Endodermal cell (in vitro differentiated cells): ENCODE measurements at places on chromosomes 4 and X. TPM values are rescaled to one million over a fixed set of nuclear protein-coding genes. Genes with fewer than 3 reads are reported as not detected.

MTMR1 gene
- 18.5 and 19.9 TPM in 2 replicates for total RNA-seq

FAT4 gene
- total RNA-seq: 0.17 to 0.77 TPM (median 0.22 TPM) in 3 replicates

TDO2 gene
- not detected in 3 replicates for total RNA-seq

DNA sequence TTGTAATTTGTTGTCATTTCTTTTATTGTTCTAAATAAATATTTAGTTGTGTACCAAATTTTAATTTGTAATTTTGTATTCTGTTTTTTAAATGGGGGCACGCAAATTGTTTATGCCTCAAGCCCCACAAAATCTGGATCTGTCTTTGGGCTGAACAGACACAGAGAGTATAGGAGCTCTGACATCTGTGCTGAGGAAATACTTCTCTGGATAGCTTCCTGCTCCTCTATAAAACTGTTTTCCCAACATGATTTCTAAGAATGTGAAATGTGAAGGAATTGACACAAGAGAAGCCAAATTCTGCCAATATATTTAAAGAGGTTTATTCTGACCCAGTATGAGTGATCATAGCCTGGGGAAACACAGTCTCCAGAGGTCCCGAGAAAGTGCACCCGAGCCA, 93.0 kb downstream of the IL13RA2 start:
- H3K36me3 ChIP-seq: no peaks in the 10 kb centered on the region
- H3K27ac ChIP-seq: no peak overlapping the region
- H3K27me3 ChIP-seq: no peaks in the 10 kb centered on the region
- no peak for DNase-seq
- H3K4me3 ChIP-seq: no peak overlapping the region
- no peaks in the 10 kb centered on the region for H3K4me1 ChIP-seq

GRCh38 chr4:84498203-84498934, 723 bp downstream of the NKX6-1 start:
- H3K4me3 ChIP-seq: peak overlapping the region; percentile 82
- peaks cover 8% of the 10 kb centered on the region for H3K4me1 ChIP-seq
- peak; percentile 78 for DNase-seq
- peaks cover 100% of the 10 kb centered on the region for H3K27me3 ChIP-seq
- no peak overlapping the region for H3K27ac ChIP-seq

- no peak overlapping the region for H3K27ac ChIP-seq
- no peak for DNase-seq
- H3K36me3 ChIP-seq: no peaks in the 10 kb centered on the region
Observed at GRCh38 chrX:68632491-68632890, 15.0 kb upstream of the STARD8 start.

DNA sequence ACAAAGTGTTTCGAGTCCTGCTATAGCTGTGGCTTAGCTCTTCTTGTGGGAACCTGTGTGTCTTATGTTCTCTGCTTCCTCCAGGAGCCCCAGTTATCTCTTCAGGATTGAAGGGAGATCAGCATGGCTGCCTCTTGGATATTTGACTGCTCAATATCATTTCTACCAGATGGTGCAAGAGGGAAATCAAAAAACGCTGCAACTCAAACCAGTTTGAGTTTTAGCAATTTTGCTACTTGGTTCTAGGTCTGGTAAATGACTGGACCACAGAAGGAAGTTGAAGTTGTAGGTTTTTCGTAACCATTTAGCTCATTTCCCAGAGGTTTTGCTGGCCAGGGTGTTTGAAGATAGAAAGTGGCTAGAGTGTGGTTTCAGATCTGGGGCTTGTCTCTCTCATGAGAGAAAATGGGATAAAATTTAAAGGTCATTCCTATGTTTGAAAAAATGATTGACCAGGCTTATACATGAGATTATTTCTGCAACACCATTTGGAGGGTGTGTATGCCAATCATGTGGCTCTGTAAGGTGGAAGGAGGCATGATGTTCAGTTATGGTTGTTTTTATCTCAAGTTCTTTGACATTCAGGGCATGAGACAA, 210.4 kb downstream of the SPRY1 start:
- H3K27ac ChIP-seq: no peak overlapping the region
- no peak for DNase-seq
- no peaks in the 10 kb centered on the region for H3K4me1 ChIP-seq
- H3K4me3 ChIP-seq: no peak overlapping the region
- H3K36me3 ChIP-seq: no peaks in the 10 kb centered on the region

- H3K36me3 ChIP-seq: no peaks in the 10 kb centered on the region
- H3K4me3 ChIP-seq: no peak overlapping the region
- no peak overlapping the region for H3K27ac ChIP-seq
- no peaks in the 10 kb centered on the region for H3K4me1 ChIP-seq
Observed at GRCh38 chrX:104370089-104370488, 115.4 kb upstream of the ESX1 start.

DNA sequence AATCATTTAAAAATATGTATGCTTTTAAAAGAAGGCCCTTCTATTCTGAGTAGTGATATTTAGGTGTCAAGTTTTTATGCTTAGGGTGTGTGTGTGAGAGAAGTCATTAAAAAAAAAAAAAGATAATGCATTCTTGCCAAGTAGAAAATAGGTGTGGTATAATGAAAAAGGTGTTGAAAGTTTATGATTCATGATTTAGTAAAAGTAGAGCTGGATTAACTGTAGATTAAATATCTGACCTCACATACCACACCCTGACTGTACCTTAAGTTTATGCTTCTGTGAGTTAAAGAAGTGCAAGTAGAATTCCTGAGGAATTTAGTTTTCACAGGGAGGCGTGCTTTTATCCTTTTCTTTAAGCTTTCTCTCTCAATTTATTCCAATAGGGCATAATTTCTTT, 71.1 kb downstream of the BMPR1B start:
- H3K36me3 ChIP-seq: no peaks in the 10 kb centered on the region
- peaks cover 6% of the 10 kb centered on the region for H3K4me1 ChIP-seq
- DNase-seq: no peak

- H3K36me3 ChIP-seq: no peaks in the 10 kb centered on the region
- no peak overlapping the region for H3K4me3 ChIP-seq
- no peak for DNase-seq
- H3K27ac ChIP-seq: no peak overlapping the region
Observed at GRCh38 chr4:88722828-88723227, 25.2 kb upstream of the NAP1L5 start.

GRCh38 chr4:76090241-76090691, 15.8 kb downstream of the ART3 start:
- H3K4me3 ChIP-seq: no peak overlapping the region
- H3K36me3 ChIP-seq: no peaks in the 10 kb centered on the region
- no peak for DNase-seq
- no peak overlapping the region for H3K27ac ChIP-seq

- H3K36me3 ChIP-seq: peaks cover 87% of the 10 kb centered on the region
- no peak overlapping the region for H3K27ac ChIP-seq
- H3K27me3 ChIP-seq: no peaks in the 10 kb centered on the region
- no peak overlapping the region for H3K4me3 ChIP-seq
Observed at GRCh38 chrX:47206316-47206715, 12.2 kb upstream of the CDK16 start.

- H3K27me3 ChIP-seq: no peaks in the 10 kb centered on the region
- no peak overlapping the region for H3K27ac ChIP-seq
- peaks cover 77% of the 10 kb centered on the region for H3K36me3 ChIP-seq
- no peak overlapping the region for H3K4me3 ChIP-seq
Observed at GRCh38 chr4:24564488-24564887, 19.9 kb downstream of the DHX15 start.

GRCh38 chrX:71615056-71615455, 3.3 kb downstream of the CXCR3 start:
- H3K27me3 ChIP-seq: no peaks in the 10 kb centered on the region
- H3K4me1 ChIP-seq: no peaks in the 10 kb centered on the region
- peaks cover 17% of the 10 kb centered on the region for H3K36me3 ChIP-seq
- no peak overlapping the region for H3K27ac ChIP-seq
- no peak for DNase-seq

DNA sequence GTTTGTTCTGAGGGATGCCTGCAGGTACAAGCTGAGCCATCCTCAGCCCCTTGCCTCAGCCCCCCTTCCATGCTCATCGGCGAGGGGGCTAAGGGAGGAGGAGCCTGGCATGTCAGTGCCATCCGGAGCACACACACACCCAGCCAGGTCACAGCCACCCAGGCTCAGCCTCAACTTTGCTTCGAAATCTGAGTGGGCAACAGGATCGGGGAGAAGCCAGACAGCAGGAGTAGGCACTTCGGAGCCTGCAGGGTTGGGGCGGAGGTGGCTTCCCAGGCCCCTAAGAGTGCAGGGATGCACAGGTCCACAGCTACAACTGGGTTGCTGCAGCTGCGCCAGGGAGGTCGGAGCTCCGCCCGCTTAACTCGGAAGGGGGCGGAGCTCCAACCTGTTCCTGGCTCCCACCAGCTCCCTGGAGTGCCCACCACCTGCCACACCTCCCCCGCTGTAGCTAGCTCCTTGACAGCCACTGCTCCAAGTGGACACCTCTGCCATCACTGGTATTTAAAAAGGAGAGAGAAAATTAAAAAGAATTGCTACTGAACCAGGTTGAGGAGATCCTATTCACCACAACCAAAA, 192.9 kb upstream of the GALNT7 start:
- H3K36me3 ChIP-seq: no peaks in the 10 kb centered on the region
- H3K4me3 ChIP-seq: no peak overlapping the region
- no peak overlapping the region for H3K27ac ChIP-seq
- peak; percentile 60 for DNase-seq
- H3K27me3 ChIP-seq: no peaks in the 10 kb centered on the region

GRCh38 chr4:128525992-128526630, 238.5 kb upstream of the PGRMC2 start:
- DNase-seq: no peak
- H3K36me3 ChIP-seq: no peaks in the 10 kb centered on the region
- H3K4me3 ChIP-seq: no peak overlapping the region
- H3K27ac ChIP-seq: no peak overlapping the region

DNA sequence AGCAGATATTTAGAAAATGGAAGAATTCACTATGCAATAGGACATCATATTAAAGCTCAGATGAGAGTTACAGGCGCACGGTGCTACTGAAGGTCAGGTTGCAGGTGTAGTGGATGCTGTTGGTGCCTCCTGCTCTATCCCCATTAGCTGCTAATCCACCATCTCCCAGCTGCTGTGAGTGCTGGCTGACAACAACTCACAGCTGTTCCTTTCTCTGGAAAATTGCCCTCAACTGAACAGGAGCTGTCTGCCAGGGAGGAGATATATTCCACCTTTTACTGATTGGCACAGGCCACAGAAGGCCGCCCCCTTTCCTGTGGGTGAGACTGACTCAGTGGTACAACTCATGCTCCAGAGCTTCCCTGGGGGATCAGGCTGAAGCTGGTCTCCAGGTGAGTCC, 48.7 kb downstream of the UCHL1 start:
- H3K4me1 ChIP-seq: no peaks in the 10 kb centered on the region
- H3K4me3 ChIP-seq: no peak overlapping the region
- H3K27me3 ChIP-seq: peaks cover 18% of the 10 kb centered on the region
- H3K27ac ChIP-seq: no peak overlapping the region
- H3K36me3 ChIP-seq: no peaks in the 10 kb centered on the region
